ENCODE measurements at places on chromosomes 5 and 9. TPM values are rescaled to one million over a fixed set of nuclear protein-coding genes. Genes with fewer than 3 reads are reported as not detected.

The ZNG1E gene
- polyA plus RNA-seq: 22.5 TPM

The ADAMTS16 gene
- polyA plus RNA-seq: not detected

DNA sequence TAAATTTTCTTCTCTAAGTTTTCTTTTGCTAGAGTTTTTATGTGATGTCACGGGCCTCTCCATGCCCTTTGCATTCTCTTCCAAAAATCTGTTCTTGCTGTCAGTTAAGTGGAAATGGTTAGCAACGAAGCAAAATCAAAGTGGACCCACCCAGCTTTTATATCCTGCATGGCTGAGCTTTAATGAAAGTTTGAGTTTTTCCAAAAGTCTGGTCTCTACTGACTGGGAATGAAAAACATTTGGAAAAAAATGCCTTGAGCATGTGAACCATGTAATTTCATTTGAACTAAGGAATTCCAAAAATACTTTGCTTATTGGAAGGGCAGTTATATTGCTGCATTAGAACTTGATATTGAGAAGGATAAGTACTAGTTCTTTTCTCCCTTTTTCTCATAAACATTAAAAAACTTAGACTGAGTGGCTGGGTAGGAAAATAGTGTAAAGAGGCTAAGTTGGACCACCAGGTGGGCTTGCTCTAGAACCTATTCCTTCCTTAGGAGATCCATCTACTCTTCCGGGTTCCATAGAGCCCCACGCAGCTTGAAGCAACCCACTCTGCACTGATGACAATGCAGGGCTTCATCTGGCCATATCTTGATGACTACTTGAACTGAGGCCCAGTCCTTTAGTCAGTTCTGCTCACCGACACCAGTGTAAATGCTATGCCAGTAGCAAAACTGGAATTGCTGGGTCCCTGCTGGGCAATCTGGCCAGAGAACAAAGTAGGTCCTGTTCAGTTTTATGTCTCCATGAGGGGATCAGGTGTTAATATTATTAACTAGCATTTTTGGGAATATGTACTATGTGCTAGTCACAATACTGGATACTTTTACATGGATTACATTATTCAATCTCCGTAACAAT is 17.4 kb upstream of the RIC1 start:
- H3K4me3 ChIP-seq: no peak overlapping the region
- no peak overlapping the region for H3K27ac ChIP-seq
- no peak for DNase-seq
- H3K36me3 ChIP-seq: no peaks in the 10 kb centered on the region

GRCh38 chr9:123550797-123551196 is 194.8 kb downstream of the CRB2 start:
- H3K27me3 ChIP-seq: no peaks in the 10 kb centered on the region
- no peaks in the 10 kb centered on the region for H3K4me1 ChIP-seq
- H3K4me3 ChIP-seq: no peak overlapping the region
- H3K36me3 ChIP-seq: no peaks in the 10 kb centered on the region
- H3K27ac ChIP-seq: no peak overlapping the region

The DHX29 gene
- 21.0 TPM for polyA plus RNA-seq

- no peak overlapping the region for H3K4me3 ChIP-seq
- DNase-seq: no peak
Observed at GRCh38 chr5:89735082-89735481, 674.5 kb downstream of the CETN3 start.

The KCNN2 gene
- not detected for polyA plus RNA-seq

- no peak overlapping the region for H3K27ac ChIP-seq
- DNase-seq: no peak
- H3K27me3 ChIP-seq: peaks cover 4% of the 10 kb centered on the region
- H3K4me3 ChIP-seq: no peak overlapping the region
- peaks cover 8% of the 10 kb centered on the region for H3K4me1 ChIP-seq
Observed at GRCh38 chr5:139694556-139695177, 46.5 kb downstream of the CXXC5 start.

The LECT2 gene
- not detected for polyA plus RNA-seq

- no peaks in the 10 kb centered on the region for H3K27me3 ChIP-seq
- H3K36me3 ChIP-seq: no peaks in the 10 kb centered on the region
- no peak overlapping the region for H3K4me3 ChIP-seq
- H3K4me1 ChIP-seq: no peaks in the 10 kb centered on the region
- no peak for DNase-seq
Observed at GRCh38 chr5:57152316-57152715, 21.5 kb upstream of the GPBP1 start.

DNA sequence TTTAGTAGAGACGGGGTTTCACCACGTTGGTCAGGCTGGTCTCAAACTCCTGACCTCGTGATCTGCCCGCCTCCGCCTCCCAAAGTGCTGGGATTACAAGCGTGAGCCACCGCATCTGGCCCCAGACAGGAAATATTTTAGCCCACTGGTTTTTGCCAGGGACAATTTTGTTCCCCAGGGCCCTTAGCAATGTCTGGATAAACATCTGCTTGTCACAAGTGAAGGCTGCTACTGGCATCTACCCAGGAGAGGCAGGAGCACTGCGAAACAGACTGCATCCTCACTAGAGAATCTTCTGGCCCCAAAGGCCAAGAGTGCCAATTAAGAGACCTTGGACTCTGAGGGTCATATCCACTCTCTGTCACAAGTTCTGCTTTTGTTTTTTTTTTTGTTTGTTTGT is 2.4 kb upstream of the TPRN start:
- no peaks in the 10 kb centered on the region for H3K27me3 ChIP-seq
- no peak for DNase-seq
- H3K36me3 ChIP-seq: no peaks in the 10 kb centered on the region
- no peak overlapping the region for H3K4me3 ChIP-seq

DNA sequence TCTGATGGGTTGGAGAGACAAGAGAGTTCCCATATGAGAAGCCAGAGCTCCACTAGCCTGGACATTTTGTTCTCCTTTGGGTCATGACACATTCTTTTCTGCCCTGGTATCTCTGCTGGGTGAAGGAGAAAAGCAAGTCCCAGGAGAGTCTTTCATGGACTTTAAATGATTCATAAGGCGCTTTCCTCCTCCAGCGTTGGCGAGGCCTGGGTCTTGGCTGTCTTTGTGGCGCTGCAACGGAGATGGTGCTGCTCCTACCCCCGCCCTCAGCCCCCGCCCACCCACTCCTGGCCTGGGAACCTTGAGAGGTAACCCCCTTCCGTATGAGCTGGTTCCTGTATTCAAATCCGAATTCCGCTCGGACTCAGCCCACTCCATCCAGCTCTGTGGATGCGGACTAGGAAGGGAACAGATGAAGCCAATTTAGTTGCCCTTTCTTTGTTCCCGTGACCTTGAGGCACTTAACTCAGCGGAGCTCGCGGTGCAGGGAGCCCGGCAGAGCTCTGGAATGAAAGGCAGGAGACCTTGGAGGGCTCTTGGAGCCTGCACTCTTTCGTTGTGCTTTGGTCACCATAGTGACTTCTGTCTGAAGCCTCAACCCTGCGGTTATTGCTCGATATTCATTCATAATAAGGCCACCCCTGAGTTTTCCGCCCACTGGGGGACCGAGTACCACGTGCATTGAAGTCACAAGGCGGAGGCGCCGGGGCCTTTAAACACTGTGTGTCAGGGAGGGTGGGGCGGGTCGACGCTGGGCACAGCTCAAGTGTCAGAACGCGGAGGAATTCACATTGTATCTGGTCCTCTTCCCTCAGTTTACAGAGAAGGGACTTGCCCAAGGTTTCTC is 14.0 kb upstream of the PWWP2A start:
- no peak for DNase-seq
- no peak overlapping the region for H3K4me3 ChIP-seq
- no peaks in the 10 kb centered on the region for H3K27me3 ChIP-seq
- H3K27ac ChIP-seq: no peak overlapping the region

- no peaks in the 10 kb centered on the region for H3K36me3 ChIP-seq
- no peak overlapping the region for H3K4me3 ChIP-seq
- no peak overlapping the region for H3K27ac ChIP-seq
- DNase-seq: no peak
Observed at GRCh38 chr5:126311766-126312165, 111.4 kb upstream of the GRAMD2B start.

The PCDHA4 gene
- not detected for polyA plus RNA-seq

The PCDHGB7 gene
- not detected for polyA plus RNA-seq

- H3K36me3 ChIP-seq: no peaks in the 10 kb centered on the region
- H3K4me1 ChIP-seq: no peaks in the 10 kb centered on the region
Observed at GRCh38 chr9:127411122-127411521, 13.1 kb upstream of the ZNF79 start.

The SPATA31C1 gene
- polyA plus RNA-seq: not detected

GRCh38 chr9:138104251-138105122 is 226.9 kb downstream of the CACNA1B start:
- no peaks in the 10 kb centered on the region for H3K36me3 ChIP-seq
- no peaks in the 10 kb centered on the region for H3K27me3 ChIP-seq
- no peaks in the 10 kb centered on the region for H3K4me1 ChIP-seq
- no peak overlapping the region for H3K4me3 ChIP-seq
